Activated naive CD8-positive, alpha-beta T cell treated with anti-CD3 and anti-CD28 coated beads, Interleukin-2, amount 10 ng/mL, durations not matched to agents 7 days and 5 days (primary cell): ENCODE measurements at places on chromosomes 6 and 20. TPM values are rescaled to one million over a fixed set of nuclear protein-coding genes. Genes with fewer than 3 reads are reported as not detected.

ZNF341 gene
- 5.7 TPM for total RNA-seq

GRCh38 chr6:157951828-157952227 is 29.8 kb upstream of the SYNJ2 start:
- H3K4me3 ChIP-seq: no peak overlapping the region
- peaks cover 4% of the 10 kb centered on the region for H3K4me1 ChIP-seq
- peaks cover 7% of the 10 kb centered on the region for H3K36me3 ChIP-seq
- no peak overlapping the region for H3K27ac ChIP-seq
- no peak for DNase-seq
- H3K27me3 ChIP-seq: peaks cover 15% of the 10 kb centered on the region

ABHD16B gene
- total RNA-seq: not detected

GRCh38 chr20:45235995-45236394 is 14.8 kb downstream of the SEMG2 start:
- no peak for DNase-seq
- H3K4me1 ChIP-seq: no peaks in the 10 kb centered on the region
- no peak overlapping the region for H3K4me3 ChIP-seq
- no peaks in the 10 kb centered on the region for H3K36me3 ChIP-seq
- H3K27me3 ChIP-seq: peaks cover 33% of the 10 kb centered on the region
- H3K27ac ChIP-seq: no peak overlapping the region

GRCh38 chr20:24305371-24305770 is 164.1 kb upstream of the SYNDIG1 start:
- peaks cover 8% of the 10 kb centered on the region for H3K27me3 ChIP-seq
- H3K4me1 ChIP-seq: peaks cover 6% of the 10 kb centered on the region
- H3K36me3 ChIP-seq: no peaks in the 10 kb centered on the region
- no peak for DNase-seq
- no peak overlapping the region for H3K27ac ChIP-seq

DNA sequence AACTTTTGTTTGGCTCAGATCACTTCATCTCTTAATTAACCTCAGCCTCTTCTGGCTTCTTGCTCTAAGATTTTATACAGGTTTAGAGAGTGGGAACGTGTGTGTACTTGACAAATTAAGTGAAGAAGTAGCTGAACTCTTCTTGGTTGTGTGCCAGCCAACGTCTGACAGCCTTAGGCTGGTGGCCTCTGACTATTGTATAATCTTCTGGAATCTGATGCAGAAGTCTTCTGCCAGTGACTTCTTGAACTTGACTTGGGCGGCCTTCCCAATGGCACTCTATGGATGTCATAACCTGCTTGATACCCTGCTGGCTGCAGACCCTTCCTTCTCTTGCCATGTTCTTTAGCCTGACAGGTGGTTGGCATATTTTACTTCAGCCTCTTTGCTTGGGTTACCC is 660.5 kb downstream of the DOK5 start:
- H3K27me3 ChIP-seq: no peaks in the 10 kb centered on the region
- H3K4me3 ChIP-seq: no peak overlapping the region
- no peak for DNase-seq
- no peaks in the 10 kb centered on the region for H3K4me1 ChIP-seq
- no peaks in the 10 kb centered on the region for H3K36me3 ChIP-seq
